Substantia nigra (tissue), 51 donors: ENCODE measurements at places on chromosomes 3 and 15.
A peak's percentile ranks its signal among the peaks of the same experiment; 100 is the strongest.

DNA sequence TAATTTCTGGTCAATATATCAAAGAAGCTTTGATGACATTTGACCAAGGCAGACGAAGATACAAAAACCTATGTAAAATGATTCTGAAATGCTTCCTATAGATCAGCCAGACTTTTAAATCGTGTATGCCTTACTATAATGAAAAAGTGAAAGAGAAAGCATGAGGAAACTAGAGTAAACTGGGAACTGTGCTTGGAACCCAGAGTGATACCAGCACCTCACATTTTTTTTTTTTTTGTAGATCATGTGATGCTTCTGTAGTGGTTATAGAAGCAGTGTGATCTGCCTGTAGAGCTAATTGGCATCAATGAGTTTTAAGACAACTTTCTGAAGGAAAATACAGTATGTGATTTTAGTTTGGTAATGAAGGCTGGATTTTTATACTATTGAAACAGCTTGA is 150.7 kb downstream of the NLGN1 start:
- DNase-seq, result no peak

- DNase-seq, result no peak
Observed at GRCh38 chr3:115999001-115999585, 375.8 kb downstream of the GAP43 start.

DNA sequence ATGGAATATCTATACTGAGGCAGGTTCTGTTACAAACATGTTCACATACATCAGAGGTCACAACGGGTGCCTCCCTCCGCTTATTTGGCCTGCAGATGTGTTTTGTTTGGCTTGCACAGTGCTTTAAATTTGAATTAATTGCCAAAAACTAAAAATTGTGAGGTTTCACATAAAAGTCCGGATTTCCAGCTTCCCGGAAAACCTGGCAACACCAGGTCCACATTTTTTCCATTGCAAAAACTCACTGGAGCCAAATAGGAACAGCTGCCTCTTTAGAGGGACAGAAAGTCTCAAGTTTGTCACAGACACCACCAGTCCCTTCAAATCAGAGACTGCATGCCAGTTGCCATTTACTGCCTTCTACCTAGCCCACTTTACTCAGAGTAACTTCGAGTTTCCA is 205.9 kb upstream of the MDFIC2 start:
- no peak for DNase-seq

GRCh38 chr15:95162967-95163531 is 931.7 kb downstream of the MCTP2 start:
- no peak for DNase-seq

DNA sequence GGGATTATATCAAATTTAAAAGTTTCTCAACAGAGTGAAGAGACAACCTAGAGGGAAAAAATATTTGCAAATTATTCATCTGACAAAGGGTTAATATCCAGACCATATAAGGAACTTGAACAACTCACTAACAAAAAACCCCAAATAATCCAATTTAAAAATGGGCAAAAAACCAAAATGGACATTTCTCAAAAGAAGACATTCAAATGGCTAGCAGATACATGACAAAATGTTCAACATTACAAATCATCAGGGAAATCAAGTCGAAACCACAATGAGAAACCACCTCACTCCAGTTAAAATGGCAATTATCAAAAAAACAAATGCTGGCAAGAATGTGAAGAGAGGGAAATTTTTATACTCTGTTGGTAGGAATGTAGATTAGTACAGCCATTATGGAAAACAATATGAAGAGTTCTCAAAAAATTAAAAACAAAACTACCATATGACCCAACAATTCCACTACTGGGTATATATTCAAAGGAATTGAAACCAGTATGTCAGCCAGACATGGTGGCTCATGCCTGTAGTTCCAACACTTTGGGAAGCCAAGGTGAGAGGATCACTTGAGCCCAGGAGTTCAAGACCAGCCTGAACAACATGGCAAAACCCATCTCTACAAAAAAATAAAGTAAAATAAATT is 88.5 kb downstream of the CSNK1G1 start:
- no peak for DNase-seq

GRCh38 chr3:27714146-27714526 is 8.0 kb downstream of the EOMES start:
- no peak for DNase-seq

- no peak for DNase-seq
Observed at GRCh38 chr15:38112406-38112805, 140.2 kb upstream of the SPRED1 start.

- DNase-seq, result no peak
Observed at GRCh38 chr3:190865828-190866227, 3.3 kb upstream of the GMNC start.

GRCh38 chr3:51974963-51975851 is at the start of gene ABHD14A:
ABHD14A (plus strand) TSS chr3:51975064; CDS start chr3:51975136, 72 bp downstream.
- no peak for DNase-seq

- DNase-seq, result no peak
Observed at GRCh38 chr3:133246119-133246518, 153.7 kb upstream of the BFSP2 start.

- DNase-seq, result no peak
Observed at GRCh38 chr3:138774529-138775253, 60.0 kb downstream of the PIK3CB start.

GRCh38 chr3:109268181-109268580 is 48.1 kb downstream of the DPPA2 start:
- DNase-seq, result no peak

- DNase-seq, result no peak
Observed at GRCh38 chr3:74347563-74348268, 266.7 kb downstream of the CNTN3 start.

GRCh38 chr3:9727743-9728142 is 3.8 kb upstream of the BRPF1 start:
- no peak for DNase-seq

DNA sequence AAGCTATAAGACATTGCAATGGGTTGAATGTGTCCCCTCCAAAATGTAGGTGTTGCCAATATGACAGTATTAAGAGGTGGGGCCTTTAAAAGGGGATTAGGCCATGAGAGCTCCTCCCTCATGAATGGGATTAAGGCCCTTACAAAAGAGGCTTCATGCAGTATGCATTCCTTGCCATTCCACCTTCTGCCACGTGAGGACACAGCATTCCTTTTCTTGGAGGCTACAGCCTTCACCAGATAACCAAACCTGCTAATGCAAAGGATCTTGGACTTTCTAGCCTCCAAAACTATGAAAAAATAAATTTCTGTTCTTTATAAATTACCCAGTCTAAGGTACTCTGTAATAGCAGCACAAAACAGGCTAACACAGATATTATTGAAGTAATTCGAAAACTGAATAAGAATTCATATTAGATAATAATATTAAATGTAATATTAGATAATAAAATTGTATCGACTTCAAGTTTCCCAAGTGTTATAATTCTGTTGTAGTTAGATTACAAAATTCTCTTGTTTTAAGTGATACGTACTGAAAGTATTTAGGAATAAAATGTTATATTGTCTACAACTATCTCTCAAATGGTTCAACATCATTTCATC is 29.4 kb upstream of the ATP8B4 start:
- DNase-seq, result no peak

DNA sequence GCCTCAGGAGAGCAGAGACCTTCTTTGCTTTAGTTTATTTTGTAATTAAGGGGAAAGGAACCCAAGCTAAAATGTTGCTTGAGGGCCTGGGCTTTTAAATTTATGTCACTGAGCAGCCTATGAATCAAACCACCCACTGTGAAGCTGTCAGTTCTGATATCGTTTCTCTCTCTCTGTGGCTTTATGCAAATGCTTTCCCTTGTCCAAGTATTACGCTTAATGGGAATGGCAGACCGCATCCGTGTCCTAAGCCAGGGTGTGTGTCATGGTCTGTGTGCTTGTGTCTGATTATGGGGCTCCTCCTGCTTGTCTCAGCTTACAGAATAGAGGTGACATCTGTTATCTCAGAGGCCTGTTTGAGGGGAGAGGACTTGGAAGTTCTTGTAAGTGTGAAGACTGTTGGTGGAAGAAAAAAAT is 82.4 kb downstream of the EBLN2 start:
- no peak for DNase-seq

DNA sequence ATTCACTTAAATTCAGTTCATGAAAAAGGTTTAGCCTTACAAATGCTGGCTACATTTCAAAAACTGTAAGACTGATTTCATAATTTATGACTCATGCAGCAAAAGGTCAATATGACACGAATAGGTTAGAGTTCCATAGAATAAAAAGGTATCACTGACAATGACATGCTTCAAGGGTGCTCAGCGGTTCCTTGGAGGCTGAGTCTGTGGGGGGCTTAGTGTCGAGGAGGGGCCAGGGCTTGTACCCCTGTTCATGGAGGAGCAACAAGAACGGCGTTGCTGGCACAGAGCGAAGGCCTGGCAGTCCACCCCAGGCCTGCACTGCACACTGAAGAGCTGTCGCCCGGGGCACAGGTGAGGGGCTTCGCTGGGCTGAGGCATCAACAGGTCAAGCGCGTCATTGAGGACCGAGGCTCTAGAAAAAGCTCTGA is 174.2 kb downstream of the NR1D2 start:
- no peak for DNase-seq

- no peak for DNase-seq
Observed at GRCh38 chr3:78004571-78004970, 964.7 kb downstream of the ROBO2 start.

GRCh38 chr3:149808209-149808829 is 4.7 kb upstream of the RNF13 start:
- DNase-seq, result peak; percentile 59

GRCh38 chr3:127787071-127787490 is 35.2 kb downstream of the MGLL start:
- DNase-seq, result peak; percentile 61

- DNase-seq, result no peak
Observed at GRCh38 chr3:24229468-24230221, 265.0 kb downstream of the THRB start.

DNA sequence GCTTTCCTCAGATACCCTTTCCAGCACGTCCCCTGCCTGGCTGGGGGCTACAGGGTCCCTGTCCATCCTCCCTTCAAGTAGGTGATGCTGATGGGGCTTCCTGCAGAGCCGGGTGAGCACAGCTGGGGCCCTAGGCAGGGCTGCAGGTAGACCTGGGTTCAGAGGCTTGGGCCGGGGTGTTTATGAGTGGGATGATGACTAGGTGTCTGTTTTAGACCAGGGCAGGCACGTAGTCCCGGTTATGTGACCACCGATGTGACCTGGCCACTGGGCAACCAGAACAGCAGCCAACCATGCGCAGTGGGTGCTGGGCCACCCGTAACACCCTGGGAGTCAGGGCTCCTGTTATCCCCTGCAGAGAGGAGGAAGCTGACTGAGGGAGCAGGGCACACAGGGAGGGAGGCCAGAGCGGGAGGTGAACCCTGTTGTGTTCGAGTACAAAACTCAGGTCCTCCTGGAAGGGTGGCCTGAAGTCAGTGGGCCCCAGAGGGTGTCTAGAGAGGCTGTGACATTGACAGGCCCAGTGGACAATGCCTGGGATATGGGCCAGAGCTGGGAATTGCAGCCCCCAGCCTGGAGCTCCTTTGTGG is 101.6 kb downstream of the PLXNA1 start:
- no peak for DNase-seq

DNA sequence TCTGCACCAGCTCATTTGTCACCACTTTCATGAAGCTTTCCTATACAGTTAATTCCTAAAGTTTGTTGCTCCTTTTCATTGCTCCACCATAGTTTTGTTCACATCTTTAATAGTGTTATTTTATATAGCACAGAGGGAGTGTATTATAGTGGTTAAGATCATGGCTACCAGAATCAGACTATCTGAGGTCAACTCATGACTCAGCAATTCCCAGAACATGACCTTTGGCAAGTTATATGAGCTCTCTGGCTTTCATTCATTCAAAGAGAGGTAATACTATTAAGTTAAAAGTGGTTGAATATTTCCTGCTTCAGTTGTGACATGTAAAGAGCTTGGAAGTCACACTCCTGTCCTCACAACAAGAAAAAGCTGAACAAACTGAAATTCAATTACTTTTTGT is 1073.5 kb downstream of the NAALADL2 start:
- DNase-seq, result no peak

GRCh38 chr3:129530251-129530791 is 1.9 kb downstream of the RHO start:
- no peak for DNase-seq

- peak; percentile 78 for DNase-seq
Observed at GRCh38 chr3:98732286-98733052, 30.7 kb upstream of the ST3GAL6 start.

DNA sequence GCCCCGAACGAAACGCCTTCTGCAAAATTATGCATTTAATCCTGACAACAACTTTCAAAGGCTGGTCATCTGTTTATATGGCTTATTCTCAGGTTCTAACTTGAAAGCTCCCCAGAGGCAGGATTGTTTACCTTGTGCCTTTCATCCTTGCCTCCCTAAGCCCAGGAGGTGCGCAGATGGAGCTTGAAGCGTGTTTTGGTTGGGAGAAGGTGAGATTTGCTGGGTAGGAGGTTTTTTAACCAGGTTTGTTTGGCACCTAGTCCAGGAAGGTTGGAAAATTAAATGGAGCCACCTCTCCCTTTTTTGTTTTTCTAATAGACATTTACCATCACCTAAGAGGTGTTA is 675 bp downstream of the TSEN2 start:
- DNase-seq, result no peak

DNA sequence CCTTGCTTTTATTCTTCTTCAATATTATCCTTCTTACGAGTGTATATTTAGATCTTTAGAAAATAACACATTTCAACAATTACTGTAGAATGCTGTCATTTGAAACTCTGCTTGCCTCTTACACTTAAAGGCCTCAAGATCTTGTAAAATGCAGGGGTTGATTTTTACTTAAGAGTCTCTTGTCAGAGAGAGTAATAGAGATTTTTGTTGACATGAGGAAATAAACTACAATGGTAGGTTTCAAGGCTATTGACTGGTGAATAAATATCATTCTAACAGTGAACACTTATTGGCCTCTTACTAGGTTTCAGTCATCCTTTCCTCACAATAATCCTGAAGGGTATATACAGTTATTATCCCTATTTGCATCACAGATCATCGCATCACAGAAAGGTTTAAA is 344.6 kb downstream of the GBE1 start:
- no peak for DNase-seq

- no peak for DNase-seq
Observed at GRCh38 chr15:25863111-25863967, at the start of gene ATP10A. ATP10A (minus strand) TSS chr15:25863327; CDS start chr15:25863096, 231 bp downstream.

DNA sequence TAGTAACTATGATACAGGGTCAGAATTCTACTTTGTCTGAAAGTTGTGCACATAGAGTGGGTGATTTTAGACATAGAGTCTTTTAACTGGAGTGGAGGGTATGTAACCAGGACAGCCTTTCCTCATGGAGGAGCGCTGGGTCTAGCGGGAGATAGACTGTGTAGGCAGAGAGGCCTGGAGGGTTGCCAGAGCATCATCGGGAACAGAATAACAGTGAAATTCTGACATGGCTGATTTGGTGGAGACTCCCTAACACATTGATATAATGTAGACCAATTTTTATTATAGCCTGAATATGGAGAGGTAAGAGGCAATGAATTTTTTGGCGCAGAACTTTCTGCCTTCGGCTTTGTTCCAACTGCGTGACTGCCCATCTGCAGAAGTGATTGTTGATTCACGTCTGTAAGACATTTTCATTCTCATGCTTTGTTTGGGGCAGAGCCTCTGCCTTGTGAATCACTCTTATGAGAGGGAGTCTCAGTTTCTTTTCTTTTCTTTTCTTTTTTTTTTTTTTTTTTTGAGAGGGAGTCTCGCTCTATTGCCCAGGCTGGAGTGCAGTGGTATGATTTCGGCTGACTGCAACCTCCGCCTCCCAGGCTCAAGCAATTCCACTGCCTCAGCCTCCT is 16.0 kb downstream of the LPP start:
- DNase-seq, result no peak
